ENCODE measurements at places on chromosomes 3 and 15.

- peak; percentile 45 for DNase-seq
Observed at GRCh38 chr15:75921732-75922703, 18.3 kb downstream of the FBXO22 start.

- DNase-seq = no peak
Observed at GRCh38 chr3:194661374-194661773, 10.6 kb downstream of the LSG1 start.

DNA sequence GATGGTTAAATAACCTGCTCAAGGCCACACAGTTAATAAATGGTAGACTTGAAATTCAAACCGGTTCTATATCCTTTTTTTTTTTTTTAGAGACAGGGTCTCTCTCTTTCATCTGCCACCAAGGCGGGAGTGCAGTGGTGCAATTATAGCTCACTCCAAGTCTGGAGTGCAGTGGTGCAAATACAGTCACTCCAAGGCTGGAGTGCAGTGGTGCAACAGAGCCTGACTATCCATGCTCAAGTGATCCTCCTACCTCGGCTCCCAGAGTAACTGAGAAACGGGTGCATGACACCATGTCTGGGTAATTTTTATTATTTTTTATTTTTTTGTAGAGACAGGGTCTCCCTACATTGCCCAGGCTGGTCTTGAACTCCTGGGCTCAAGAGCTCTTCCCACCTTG lies 23.4 kb downstream of the DPP8 start:
- no peak for DNase-seq

GRCh38 chr3:141782386-141782932 lies 19.3 kb downstream of the GRK7 start:
- DNase-seq = no peak

GRCh38 chr3:177279118-177279815 lies 82.0 kb upstream of the TBL1XR1 start:
- DNase-seq = no peak

DNA sequence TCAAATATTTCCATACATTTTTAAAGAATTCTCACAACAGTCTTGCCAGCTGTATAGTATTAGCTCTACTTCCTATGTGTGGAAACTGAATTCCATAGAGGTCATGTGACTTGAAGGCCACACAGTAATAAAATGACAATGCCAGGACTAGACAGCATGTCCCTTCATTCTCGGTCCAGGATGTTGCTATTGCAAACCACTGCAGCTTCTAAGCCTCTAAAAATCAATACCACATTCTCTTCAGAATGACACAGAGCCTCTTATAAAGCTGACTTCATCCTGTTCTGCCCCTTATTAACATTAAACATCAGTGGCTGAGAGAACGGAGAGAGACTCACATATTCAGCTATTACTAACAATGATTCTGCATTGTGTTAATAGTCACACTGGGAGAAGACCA lies 240.3 kb upstream of the PEX5L start:
- DNase-seq = no peak

GRCh38 chr3:183182073-183182472 lies 19.5 kb upstream of the LAMP3 start:
- DNase-seq = no peak

DNA sequence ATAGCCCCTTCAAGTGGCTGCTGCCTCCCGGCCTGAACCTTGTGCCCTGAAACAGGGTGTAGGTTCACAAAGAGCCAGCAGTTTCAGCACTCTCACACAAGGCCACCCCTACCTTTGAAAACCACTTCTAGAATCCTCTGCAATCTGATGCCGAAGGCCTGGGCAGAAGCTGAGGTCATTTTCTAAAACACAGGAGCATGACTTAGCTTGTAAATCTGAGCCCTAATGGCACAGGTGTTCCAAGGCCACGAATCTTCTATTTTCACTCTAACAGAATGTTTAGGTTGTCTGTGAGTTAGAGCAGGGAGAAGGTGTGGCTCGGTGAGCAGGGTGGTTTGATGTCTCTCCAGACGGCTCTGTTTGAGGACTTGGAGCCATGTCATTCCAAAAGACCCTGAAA lies 62.3 kb downstream of the SYNM start:
- DNase-seq = no peak

- no peak for DNase-seq
Observed at GRCh38 chr15:58346361-58346760, 85.4 kb upstream of the LIPC start.

- DNase-seq = no peak
Observed at GRCh38 chr15:72481015-72481659, 7.0 kb downstream of the ARIH1 start.

- DNase-seq = no peak
Observed at GRCh38 chr3:188431553-188431952, 277.6 kb downstream of the LPP start.

DNA sequence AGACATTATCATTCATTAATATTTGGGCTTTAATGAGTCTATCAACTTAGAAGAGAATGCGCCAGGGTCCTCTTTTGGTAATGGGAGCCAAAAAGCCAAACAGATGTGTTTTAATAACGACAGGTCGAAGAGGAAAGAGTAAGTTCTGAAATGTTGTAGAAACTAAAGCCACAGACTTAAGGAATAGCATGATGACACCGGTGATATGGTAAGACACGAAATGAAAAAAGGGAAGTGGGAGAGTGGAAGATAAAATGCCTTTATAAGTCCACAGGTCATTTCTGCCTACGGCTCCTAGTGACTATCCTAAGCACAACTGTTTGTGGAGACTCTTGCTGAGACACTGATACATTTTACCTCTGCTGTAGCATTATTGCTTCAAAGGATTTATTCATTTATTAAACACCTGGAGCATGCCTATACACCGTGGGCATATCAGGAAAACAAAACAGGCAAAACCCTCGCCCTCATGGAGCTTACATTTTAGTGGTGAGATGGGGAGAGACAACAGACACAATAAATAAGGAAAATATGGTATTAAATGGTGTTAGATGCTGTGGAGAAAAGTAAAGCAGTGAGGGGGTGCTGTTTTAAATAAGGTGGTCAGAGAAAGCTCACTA lies 11.7 kb upstream of the CD47 start:
- DNase-seq = no peak

DNA sequence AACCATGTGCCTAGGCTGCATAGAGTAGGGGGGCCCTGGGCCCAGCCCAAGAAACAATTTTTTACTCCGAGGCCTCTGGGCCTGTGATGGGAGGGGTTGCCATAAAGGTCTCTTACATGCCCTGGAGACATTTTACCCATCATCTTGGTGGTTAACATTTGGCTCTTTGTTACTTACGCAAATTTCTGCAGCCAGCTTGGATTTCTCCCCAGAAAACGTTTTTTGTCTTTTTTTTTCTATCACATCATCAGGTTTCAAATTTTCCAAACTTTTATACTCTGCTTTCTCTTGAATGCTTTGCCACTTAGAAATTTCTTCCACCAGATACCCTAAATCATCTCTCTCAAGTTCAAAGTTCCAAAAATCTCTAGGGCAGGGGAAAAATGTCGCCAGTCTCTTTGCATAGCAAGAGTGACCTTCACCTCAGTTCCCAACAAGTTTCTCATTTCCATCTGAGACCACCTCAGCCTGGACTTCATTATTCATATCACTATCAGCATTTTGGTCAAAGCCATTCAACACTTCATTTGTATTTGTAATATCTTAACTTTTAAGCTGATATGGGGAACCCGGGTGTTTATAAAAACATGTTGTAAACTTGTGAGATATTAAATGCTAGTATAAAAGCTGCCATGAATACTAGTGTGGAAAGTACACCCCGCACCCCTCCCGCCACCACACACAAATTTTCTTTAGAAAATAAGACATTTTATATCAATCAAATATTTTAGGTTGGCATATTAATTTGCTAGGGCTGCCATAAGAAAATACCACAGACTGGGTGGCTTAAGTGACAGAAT lies 56.0 kb upstream of the PLSCR4 start:
- no peak for DNase-seq

DNA sequence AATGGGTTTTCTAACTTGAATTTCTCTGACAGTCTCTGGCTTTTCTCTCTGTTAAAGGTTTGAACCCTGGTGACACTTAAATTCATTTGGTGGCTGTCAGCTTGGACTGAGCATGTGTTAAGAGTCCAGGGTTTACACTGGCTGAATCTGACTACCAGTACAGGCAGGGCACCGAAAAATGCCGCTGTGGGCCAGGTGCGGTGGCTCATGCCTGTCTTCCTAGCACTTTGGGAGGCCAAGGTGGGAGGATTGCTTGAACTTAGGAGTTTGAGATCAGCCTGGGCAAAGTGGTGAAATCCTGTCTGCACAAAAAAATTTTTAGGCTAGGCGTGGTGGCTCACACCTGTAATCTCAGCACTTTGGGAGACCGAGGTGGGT lies 1.8 kb downstream of the MANF start:
- no peak for DNase-seq

DNA sequence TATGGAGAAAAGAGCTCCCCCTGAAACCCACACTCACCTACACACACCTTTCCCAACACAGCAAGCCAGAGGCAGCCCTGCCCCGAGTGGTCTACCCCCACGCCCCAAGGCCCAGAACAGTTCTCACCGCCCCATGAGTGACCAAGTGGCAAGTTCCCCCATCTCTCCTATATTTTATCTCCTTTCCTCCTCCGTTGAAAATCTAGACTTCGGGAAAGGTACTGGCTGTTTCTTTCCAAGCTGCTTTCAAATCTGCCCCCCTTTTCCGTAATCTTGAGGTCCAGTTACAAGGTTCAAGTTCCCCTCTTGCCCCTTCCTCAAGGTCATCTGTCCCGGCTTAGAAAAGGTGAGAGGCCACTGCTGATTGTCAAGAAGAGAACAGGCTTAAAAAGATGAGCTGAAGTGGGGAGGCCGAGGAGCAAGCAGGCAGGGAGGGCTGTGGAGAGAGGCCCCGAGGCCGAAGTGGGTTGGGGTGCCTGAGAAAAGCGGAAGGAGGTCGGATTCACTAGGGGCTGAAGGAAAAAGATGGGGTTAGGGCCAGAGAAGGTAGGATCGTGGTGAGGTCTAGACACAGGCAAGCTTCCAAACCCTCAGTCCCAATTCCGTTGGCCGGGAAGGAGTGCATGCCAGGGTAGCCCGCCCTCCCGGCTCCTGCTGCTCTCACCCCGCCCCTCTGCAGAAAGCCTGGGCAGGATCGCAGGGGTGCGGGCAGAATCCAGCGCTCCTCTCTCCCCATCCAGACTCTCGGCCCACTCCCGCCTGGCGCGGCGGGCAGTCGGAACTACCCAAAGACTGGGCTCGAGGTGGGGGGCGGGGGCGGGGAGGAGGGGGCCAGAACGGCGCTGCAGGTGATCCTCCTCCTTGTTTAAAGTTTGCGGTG lies 1.7 kb downstream of the SEMA5B start:
- DNase-seq = no peak

- no peak for DNase-seq
Observed at GRCh38 chr3:55728461-55729100, 241.5 kb upstream of the WNT5A start.

GRCh38 chr3:149832086-149832485 lies 19.1 kb downstream of the RNF13 start:
- DNase-seq = no peak

DNA sequence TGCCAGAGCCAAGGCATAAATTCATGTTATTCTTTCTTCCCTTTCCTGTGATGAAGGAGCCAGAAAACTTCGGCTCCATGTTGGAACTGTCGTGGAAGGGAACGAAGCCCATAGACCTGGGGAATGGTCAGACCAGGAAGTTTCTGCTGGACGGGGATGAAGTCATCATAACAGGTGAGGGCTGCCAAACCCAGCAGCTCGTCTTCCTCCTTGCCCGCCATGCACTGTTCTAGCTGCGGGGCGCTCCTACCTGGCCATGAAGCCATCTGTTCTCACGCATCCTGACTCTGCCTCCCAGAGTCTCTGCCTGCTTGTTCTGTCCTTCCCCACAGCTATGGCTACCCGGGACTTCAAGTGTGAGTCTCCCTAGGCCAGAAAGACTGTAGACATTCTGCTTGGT lies 28.2 kb downstream of the FAH start:
- no peak for DNase-seq

- DNase-seq = peak; percentile 52
Observed at GRCh38 chr15:77107531-77108355, 36.8 kb upstream of the TSPAN3 start.

DNA sequence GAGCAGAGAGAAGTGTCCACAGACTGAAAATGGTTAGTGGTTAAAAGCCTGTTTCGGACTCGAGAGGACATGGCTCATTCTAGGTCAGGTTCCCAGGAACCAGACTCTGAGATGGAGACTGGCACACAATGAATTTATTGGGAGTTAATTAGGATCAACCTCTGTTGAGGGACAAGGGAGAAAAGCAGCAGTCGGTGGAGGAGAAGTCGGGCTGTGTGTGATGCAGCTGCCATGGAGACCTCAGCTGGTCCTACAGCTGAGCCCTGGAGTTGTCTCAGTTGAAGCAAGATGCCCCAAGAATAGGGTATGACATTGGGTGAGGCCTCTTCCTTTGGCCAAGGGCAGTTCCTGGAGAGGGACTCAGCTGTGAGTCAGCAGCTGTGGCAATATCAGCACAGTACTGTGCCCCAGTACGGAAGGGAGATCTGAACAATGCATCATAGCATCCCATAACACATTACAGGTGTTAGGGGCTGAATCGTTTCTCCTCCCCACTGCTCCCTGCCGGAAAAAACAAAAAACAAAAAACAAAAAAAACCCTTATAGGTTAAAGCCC lies 105.4 kb downstream of the ABHD5 start:
- DNase-seq = no peak

DNA sequence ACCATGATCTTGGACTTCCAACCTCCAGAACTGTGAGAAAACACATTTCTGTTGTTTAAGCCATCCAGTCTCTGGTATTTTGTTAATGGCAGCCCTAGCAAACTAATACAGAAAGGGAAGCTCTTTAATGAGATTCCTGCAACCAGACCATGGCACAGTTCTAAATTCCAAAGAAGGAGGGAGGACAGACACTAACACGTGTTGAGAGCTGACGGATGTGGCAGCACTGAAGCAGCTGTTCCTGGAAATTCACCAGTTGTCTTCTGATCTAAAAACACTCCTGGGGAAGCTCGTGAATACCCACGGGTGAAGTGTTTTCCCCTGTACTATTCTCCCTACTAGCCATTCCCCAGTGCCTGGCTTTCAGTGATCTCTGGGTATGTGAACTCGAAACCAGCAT lies 56.7 kb downstream of the RPL22L1 start:
- no peak for DNase-seq

DNA sequence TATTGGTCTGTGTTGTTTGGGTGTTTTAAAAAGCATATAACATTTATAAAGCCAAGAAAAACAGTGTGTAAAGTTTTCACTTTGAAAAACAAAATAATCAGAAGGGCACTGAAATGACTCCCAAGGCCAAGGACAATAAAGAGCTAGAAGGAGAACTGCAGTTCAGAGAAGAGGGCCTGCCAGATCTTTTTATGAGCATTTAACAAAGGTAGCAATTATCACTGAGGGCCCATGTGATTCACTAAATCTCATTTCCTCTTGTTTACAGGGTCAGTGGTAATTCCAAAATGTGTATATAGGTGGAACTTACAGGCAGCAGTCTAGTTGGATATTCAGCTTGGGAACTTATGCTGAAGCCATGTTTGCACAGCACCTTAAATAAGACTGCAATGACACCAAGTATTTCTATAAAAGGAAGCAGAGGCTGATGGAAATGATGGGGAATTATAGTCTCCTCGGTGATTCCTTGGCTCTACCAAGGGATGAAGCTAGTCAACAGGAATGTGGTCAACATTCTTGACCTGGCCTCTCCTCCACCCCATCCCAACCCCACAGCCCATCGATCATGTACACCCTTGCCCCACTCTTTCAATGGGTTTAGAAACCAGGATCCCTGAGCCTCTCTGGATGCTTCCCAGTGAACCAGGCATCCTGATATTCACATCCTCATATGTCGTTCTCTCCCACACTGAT lies 54.4 kb upstream of the THUMPD3 start:
- no peak for DNase-seq

- DNase-seq = no peak
Observed at GRCh38 chr3:30349507-30349906, 256.9 kb upstream of the TGFBR2 start.

GRCh38 chr3:38349684-38350359 lies 3.2 kb downstream of the XYLB start:
- DNase-seq = no peak

Data from activated CD4-positive, alpha-beta T cell treated with anti-CD3 and anti-CD28 coated beads, Interleukin-10, Interleukin-2, amounts not matched to agents 100 ng/mL and 50 ng/mL, durations not matched to agents 16 hours and 8 hours (primary cell).